ENCODE measurements at places on chromosomes 4 and X. TPM values are rescaled to one million over a fixed set of nuclear protein-coding genes. Genes with fewer than 3 reads are reported as not detected.

Gene SORCS2
- 13.4 TPM for total RNA-seq

- no peak for DNase-seq
Observed at GRCh38 chr4:898869-899555, 33.1 kb downstream of the GAK start.

Gene IGFBP7
- total RNA-seq = 201 TPM

DNA sequence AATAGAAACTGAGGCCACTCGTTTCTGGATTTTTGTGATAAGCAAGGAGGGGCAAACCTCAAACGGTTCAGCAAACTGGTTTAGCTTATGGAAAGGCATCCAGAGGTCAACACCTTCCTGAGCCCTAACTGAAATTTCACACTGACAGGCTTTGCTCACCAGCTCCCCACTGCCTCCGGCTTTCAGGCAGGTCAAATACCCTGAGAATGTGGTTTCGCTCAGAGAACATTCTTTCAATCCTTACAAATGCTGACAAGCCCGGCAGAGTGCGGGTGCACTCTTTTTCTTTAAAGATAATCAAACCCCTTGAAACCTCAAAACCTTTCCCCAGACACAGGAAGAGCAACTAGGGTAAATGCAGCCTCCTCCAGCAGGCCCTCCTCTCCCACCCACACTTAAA, 41.5 kb downstream of the CD40LG start:
- no peak for DNase-seq

GRCh38 chr4:23762551-23762950, 127.3 kb downstream of the PPARGC1A start:
- DNase-seq = no peak

GRCh38 chrX:136708348-136708747, 60.4 kb downstream of the CD40LG start:
- no peak for DNase-seq

Gene SOWAHB
- total RNA-seq = 0.82 TPM

Gene C4orf50
- total RNA-seq = 0.10 TPM

- DNase-seq = no peak
Observed at GRCh38 chrX:152900937-152901445, 3.1 kb downstream of the ZNF185 start.

All from tongue (tissue), 3 donors.